ENCODE measurements at places on chromosomes 13 and 19.

DNA sequence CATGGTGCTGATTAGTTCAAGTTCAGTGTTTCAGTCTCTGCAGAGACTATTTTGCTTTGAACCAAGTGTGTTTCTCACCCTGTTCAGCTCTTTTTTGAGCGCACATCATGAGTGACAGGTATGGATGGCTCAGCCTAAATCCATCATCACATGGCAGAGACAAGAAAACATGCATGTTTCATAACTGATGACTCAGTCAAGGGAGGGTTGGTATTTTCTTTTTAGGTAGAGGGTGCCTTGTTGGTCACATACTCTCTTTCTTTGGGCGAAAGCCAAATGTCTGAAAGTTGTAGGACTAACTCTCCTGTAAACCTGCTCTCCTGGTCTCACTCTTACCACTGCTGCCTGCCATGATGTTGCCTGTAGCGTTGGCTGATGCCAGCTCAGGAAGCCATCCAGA lies 48.1 kb upstream of the RAP2A start:
- DNase-seq = no peak

GRCh38 chr13:111923439-111923838 lies 143.5 kb upstream of the SOX1 start:
- DNase-seq = no peak

- no peak for DNase-seq
Measured at GRCh38 chr13:95524264-95524901, 28.1 kb upstream of the CLDN10 start.

DNA sequence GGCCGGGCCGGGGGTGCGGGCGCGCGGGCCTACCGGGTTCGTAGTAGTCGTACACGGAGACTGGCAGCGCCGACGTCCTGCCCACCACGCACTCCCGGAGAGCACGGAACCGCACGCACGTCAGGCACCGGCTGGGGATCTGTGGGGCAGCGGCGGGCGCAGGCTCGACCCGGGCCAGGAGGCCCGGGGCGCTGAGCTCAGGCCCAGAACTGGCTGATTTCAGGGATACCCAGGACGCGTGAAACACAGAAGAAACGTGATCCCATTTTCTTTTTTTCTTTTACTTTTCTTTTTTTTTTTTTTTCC lies 9.0 kb downstream of the F2RL3 start:
- no peak for DNase-seq

GRCh38 chr19:18477042-18477779 lies 39.3 kb upstream of the ISYNA1 start:
- no peak for DNase-seq

DNA sequence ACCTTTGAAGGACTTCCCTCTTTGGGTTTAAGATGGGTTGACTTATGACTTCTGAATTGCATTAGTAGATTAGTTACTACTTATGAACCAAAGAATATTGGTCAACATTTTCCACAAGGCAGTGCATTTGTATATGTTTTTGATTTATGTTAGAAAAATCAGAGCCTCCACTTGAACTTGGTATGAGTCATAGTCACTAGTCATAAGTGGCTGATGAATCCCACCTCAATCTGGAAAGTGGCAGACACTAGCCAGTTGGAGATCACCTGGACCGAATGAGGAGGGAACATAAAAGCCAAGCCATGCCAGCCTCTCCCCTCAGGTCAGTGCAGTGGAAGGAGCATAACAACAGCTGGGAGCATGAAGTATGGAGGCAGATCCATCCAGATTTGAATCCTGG lies 39.3 kb upstream of the SPART start:
- DNase-seq = no peak

GRCh38 chr13:104320446-104320845 lies 1254.2 kb upstream of the SLC10A2 start:
- DNase-seq = no peak

- no peak for DNase-seq
Measured at GRCh38 chr19:28686756-28687155, 526.2 kb downstream of the UQCRFS1 start.

- no peak for DNase-seq
Measured at GRCh38 chr13:100602493-100603111, 14.0 kb upstream of the GGACT start.

DNA sequence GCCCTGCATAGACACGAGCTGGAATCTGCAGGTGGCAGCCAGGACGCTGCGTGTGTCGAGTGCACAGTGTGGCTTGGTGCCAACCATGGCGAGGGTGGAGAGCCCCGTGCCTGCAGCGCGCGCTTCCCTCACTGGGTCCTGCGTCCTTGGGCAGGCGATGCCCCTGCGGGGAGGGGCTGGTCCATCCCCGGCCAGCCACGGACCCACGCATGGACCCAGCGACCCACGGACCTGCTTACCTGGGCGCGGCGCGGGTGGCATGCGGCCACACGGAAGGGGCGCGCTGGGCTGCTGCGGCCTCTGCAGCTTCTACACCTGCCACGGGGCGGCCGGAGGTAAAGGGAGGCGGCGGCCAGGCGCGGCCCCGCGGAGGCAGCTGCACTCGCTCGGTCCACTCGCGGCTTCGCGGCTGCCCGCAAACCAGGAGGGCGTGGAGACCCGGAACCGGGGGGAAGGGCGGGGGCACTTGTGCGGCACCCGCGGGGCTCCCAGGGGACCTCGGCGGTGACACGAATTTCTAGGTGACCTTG lies 569 bp upstream of the MCF2L start:
- DNase-seq = no peak

DNA sequence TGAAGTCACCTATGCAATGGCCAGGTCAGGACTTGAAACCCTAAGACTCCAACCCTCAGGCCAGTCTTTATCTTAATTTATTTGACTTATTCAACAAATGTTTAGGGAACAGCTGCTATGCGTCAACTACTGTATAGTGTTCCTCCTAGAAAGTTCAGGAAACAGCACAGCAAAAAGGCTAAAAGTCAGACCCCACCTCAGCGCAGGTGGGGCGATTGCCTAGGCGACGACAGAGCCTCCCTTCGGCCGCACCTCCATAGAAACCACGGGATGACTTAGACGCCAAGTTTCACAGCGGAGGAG lies 502 bp downstream of the VRK3 start:
- DNase-seq = no peak

DNA sequence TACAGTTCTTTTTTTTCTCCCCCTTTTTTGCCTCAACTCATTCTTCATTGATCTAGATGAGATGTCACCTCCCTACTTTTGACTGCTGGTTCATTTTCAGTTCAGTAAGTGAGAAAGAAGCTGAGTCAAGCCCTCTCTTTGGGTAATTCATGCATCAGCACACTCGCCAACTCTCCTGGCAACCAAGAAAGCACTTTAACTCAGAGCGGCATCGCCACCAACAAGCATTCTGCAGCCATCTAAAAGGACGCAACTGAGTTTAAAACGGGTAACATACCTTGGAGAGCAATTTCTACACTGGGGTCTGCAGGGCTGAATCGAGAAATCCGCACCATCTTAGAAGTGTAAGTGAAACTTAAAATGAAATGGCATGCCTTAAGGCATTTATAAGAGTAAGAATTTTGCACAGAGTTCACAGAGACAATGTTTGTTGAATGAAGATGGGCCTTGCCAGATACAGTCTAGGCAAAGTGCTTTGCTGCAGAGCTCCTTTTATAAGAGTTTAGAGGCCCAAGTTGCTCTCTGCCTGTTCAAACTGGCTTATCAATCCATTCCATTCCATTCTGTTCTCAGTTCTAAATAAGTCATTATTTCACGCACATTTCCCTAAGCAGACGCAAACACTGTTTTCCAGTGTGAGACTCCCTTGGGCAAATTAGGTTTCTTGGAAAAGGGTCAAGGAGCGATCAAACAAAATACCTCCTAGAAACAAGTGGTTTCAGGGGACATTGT lies 338.0 kb downstream of the ENOX1 start:
- no peak for DNase-seq

Measured in activated naive CD8-positive, alpha-beta T cell treated with anti-CD3 and anti-CD28 coated beads, Interleukin-2, amount 50 U/mL, for 16 hours (primary cell).